ENCODE measurements at places on chromosomes 1 and 21.

GRCh38 chr1:66078412-66078811 is 285.7 kb downstream of the PDE4B start:
- DNase-seq, result no peak

DNA sequence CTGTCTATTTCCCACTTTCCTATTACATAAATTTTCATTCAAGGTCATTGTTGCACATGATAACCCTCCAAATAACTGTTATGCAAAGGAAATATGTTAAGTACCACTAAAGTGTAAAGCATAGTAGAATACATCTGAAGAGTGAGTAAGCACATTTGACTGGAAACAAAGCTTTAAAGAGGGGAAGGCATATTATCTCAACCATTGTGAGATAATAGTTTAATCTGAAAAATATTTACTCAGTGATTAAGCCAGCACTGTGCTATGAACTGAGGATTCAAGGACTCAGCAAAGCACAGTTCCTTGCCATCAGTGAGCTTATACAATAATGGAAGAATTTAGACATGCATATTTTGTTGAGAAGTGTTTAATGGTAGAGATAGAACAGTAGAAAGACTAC is 127.4 kb downstream of the HMCN1 start:
- DNase-seq, result no peak

- no peak for DNase-seq
Observed at GRCh38 chr1:161706482-161707347, at the start of gene FCRLA. FCRLA (plus strand) TSS chr1:161707229; CDS start chr1:161707265, 36 bp downstream.

GRCh38 chr1:200831091-200831490 is 41.7 kb upstream of the GPR25 start:
- DNase-seq, result no peak

DNA sequence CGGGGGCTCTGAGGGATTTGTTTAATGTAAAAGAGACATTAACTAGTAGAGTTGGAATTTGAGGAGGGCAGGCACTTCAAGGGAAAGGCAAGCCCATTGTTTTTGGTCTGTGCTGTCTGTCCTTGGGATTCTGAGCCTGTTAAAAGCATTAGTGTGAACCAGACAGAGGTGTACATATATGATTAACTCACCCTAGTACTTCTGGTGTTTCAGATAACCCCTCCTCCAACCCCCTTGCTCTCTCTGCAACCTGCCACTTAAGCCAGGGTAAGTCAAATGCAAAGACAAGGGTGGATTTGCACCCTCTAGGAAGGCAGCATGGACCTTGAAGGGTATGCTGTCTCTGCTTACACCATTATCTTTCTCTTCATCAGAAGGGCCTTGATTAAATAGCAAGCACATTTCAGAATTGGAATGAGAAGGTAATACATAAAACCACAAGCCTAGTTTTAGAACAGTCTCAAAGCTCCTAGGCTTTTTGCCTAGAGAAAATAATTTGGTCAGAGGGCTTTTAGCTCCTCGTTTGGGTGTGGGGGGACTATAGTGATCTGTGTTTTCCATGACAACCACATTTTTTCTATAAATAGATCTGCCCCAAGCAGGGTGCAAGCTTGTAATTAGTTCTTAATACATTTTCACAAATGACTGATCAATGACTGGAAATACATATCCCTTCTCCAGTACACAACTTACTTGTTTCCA is 120.7 kb upstream of the SGIP1 start:
- DNase-seq, result no peak

GRCh38 chr1:181013144-181013543 is 9.5 kb downstream of the STX6 start:
- DNase-seq, result no peak
